8988T (cell line): ENCODE measurements at places on chromosomes 5 and 9.
A peak's percentile ranks its signal among the peaks of the same experiment; 100 is the strongest.

DNA sequence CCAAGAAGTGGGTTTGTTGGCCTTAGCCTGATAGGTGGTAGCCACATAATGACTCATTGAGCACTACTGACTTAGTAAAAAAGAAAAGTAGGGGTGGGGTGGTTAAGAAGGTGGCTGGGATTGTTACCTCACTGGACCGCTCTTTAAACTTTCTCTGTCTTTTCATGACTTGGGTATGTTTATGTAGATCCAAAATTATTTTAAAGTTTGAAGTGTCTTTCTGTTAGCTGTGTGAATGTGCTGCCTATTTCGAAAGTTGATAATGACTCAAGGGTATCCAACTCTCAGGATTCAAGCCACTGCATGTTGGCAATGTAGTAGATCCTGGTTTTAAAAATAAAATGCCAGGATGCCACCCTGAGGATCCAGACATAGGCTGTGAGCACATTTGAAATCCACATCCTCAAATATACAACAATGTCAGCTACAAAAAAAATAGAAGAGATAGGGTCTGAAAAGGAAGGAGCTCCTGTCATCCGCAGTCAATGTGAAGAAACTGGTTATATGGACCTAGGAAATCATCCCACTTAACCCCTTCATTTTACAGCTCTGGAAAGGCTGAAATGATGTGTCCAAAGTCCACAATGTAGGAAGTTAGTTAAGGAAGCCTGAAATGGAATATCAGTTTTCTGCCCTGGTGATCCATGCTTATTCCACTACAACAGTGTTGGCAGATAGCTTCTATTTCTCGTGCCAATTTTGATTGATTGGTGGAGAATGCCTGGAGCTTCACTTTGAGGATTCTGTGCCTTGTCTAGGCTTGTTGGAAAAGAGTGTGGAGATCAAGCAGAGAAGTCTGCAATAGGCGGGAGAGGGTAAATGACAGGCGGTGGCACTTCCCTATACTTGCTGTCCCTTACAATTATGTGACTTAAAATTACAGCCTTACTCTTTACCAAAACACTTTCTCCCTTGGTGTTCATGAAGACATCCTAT lies 23.4 kb downstream of the ZNF462 start:
- DNase-seq = no peak

DNA sequence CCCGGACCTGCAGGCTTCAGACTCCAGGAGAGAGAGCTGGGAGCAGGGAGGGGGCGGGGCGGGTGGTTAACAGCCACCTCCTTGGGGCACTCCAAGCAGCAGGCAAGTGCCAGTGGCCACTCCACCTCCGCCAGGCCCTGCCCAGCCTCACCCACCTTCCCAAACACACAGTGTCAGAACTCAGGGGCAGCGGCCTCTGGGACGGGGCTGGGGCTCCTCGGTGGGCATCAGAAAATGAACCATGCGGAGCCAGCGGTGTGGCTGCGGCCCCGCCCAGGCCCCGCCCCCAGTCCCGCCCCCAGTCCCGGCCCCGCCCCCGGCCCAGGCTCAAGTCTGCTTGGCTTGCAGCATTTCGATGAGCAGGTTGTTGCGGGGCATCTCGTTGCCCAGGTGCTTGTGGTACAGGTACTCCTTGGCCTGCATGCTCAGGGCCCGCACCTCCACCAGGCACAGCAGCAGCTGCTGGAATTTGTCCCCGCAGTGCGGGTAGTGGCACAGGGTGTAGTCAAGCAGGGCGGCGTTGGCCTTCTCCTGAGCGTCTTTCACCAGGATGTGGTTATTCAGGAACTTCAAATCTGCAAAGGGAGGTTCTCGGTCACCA lies 24.7 kb downstream of the NR5A1 start:
- peak; percentile 87 for DNase-seq

DNA sequence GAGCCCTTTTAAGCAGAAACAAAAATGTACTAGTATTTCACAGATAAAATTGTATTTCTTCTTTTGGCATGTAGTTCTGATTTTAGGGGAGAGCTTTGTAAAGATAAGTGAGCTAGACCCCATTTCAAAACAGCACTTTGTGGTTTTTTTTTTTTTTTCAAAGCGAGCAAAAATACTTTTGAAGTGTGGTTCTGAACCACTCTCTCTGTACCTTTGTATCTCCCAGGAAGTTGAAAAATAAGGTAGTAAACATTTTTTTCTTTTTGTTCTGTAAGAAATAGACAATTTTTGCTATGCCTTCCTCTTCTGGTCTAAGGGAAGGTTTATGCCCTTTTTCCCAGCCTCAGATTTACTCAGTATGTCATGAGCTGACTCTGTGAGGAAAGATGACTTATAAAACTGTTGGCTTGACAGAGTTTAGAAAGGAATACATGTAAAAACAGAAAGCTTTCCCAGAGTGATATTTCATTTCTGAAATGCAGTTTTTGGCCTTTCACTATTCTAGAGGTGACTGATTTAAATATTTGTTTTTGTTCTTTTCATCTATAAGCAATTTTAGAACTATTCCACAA lies 12.5 kb downstream of the ERCC6L2 start:
- no peak for DNase-seq

DNA sequence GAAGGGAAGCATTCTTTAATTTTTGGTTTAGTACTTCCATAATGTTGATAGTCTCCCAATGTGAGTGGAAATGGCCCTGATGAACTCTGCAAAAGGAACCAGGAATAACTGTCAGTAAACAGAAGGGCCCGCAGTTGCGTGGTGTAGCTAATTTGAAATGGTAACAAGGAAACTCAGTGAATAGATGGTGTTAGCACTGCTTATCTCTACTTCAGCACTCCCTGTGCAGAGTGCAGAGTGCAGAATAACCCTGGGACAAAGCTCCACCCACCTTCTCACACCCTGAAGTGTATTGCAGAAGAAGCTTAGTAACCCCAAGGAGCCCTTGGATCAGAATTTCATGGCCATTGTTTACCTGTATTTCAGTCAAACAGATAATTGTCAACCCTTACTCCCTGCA lies 158.9 kb downstream of the PCSK5 start:
- DNase-seq = no peak

GRCh38 chr9:11233696-11234095 lies 620.9 kb upstream of the PTPRD start:
- DNase-seq = no peak

- DNase-seq = no peak
These were observed 88.7 kb upstream of the PIK3R1 start for GRCh38 chr5:68126886-68127285.

DNA sequence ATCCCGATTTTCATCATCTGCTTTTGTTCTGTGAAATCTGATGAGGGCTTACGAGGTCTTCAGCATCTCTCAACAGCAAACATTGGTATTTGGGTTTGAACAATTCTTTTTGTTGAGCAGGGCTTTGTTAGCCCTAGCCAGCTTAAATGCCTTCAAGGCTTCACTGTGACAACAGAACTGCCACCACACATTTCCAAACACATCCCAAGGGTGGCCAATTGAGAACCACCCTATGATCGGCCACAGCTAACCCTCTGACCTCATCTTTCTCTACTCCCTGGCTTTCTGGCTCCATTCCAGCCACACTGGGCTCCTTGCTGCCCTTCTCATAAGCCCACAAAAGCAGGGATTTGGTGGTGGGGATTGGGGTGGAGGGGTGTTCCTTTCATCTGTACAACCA lies 17.6 kb downstream of the MTX3 start:
- DNase-seq = no peak

GRCh38 chr9:85741095-85741874 lies 469 bp downstream of the AGTPBP1 start:
- DNase-seq = no peak
